ENCODE measurements at places on chromosomes 3 and 15.

GRCh38 chr3:143648708-143649107 is 199.6 kb downstream of the SLC9A9 start:
- DNase-seq = no peak

GRCh38 chr3:117790235-117790987 is 1080.8 kb downstream of the TUSC7 start:
- DNase-seq = no peak

DNA sequence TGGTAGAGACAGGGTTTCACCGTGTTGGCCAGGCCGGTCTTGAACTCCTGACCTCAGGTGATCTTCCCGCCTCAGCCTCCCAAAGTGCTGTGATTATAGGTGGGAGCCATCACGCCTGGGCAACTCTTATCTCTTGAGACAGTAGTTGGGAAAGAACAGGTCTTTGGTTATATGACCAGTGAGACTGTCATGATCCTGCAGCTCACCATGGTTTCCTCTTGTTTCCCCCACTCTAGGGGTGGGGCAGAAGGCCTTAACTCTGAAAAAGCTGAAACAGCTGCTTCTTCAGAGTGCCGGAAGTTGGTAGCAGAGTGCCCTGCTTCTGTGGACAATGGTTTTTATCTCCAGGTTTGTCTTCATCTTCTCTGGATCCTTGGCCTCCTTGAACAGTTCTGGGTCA is 4.7 kb upstream of the TYRO3 start:
- DNase-seq = no peak

DNA sequence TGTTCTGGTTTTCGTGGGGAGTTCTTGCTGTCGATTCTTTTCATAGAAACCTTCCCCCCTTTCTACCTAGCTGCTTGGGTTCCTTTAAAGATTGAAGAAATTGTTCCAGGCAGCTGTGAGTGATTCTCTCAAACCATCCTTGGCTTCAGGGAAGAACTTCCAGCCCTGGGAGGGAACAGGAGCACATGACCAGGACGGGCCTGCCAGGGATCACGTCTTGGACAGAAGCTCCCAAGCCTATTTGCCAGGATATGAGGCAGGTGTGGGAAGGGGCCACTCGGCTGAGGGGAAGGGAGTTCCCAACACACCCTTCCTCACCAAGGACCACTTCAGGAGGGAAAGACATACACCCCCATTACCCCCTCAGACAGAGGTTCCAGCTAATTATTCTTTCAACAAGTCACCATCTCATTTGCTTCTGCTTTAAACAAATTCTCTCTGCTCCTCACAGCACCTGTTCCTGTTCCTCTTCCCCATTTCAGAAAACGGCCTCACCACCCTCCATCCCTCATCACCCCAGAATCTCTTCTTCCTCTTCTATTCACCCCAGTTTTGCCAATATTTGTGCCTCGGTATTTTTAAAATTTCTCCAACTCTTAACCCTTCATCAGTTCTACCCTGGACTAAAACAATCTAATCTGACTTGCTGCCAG is 62.5 kb downstream of the WHAMM start:
- no peak for DNase-seq

- DNase-seq = no peak
Measured at GRCh38 chr3:157652366-157652765, 149.2 kb upstream of the VEPH1 start.

- no peak for DNase-seq
Measured at GRCh38 chr3:65905771-65906170, 132.9 kb downstream of the MAGI1 start.

DNA sequence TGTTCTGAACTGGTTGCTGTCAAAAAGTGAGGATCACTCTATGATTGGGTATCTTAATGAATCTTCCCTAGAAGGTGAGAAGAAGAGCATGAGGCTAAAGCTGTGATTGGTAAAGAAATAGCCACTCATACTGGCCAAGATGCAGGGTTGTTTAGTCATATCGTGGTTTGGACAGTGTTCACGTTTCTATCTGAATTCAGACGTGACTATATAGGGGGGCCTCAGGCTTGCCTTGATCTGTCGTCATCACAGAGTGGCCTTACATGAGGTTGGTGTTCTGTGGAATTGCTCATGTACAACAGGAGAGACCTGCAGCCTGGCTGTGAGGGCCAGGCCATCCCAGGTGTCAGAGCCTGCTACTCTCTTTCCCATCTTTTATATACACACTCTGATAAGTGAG is 12.4 kb downstream of the RTP2 start:
- no peak for DNase-seq

GRCh38 chr3:42051384-42052131 is 39.6 kb upstream of the TRAK1 start:
- no peak for DNase-seq

GRCh38 chr3:169811631-169812331 is 889 bp upstream of the LRRIQ4 start:
- no peak for DNase-seq

- no peak for DNase-seq
Measured at GRCh38 chr15:50247819-50248655, 17.5 kb downstream of the HDC start.

- DNase-seq = no peak
Measured at GRCh38 chr15:75389791-75390382, 21.5 kb upstream of the MAN2C1 start.

- no peak for DNase-seq
Measured at GRCh38 chr15:61880084-61880483, 180.2 kb downstream of the VPS13C start.

GRCh38 chr15:82950746-82951370 is 1.7 kb downstream of the HOMER2 start:
- DNase-seq = no peak

DNA sequence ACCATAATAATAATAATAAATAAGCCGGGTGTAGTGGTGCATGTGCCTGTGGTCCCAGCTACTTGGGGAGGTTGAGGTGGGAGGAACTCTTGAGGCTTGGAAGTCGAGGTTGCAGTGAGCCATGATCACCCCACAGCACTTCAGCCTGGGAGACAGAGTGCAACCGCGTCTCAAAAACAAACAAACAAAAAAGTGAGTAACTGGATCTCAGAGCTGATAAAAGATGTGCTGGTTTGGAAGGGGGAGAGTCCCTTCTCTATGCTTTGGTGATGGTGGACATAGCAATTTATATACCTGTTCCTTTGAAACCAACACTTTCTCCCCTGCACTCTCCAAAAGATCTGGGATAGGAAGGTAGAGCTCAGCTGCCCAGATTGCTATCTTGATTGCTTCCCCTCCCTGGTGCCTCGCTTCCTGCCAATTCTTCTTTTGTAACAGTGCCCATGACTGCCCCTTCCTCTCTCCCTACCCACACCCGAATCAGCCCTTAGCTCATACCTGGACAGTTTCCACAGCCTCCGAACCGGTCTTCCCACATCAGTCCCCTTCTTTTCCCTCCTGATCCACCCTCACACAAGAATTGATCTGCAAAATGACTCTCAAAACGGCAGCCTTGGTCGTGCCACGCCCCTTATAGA is 55.1 kb upstream of the UBE2E1 start:
- DNase-seq = no peak

DNA sequence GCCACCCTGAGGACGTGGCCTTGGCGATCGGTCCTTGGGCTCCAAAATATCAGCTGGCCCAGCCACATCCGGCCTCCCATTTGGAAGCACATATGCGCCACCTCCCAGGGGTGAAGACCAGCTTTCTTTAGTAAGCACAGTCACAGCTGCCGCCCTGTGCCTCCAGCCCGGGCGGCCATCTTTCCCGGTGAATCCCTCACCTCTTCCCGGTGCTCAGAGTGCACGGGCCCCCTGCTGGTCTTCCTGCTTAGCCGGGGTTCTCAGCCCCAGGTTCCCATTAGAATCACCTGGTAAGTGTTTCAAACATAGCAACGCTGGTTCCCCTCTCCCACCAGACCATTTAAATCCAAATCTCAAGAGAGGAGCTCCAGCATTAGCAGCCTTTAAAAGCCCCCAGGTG is 232.2 kb downstream of the VPS13C start:
- no peak for DNase-seq

GRCh38 chr3:50532062-50532705 is 28.8 kb upstream of the CACNA2D2 start:
- no peak for DNase-seq

DNA sequence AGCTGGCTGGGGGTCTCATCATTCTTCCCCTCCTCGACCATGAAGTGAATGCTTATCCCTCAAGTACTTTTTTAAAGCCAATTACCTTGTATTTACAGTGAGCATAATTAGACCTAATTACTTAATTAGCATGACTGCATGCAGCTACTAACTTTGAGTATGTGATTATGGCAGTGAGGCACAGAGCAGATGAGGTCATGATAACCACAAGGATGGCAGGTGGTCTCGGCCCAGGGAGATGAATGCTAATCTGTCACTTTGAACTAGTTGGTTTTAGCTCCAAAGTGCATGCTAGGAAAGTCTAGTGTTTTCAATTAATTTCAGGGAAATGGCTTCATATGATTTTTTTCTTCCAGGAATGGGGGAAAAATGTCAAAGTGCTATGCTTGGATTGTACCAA is 233.8 kb downstream of the NTRK3 start:
- no peak for DNase-seq

GRCh38 chr15:86892774-86893449 is 813.2 kb downstream of the AGBL1 start:
- no peak for DNase-seq

GRCh38 chr3:28936154-28936553 is 344.7 kb upstream of the RBMS3 start:
- no peak for DNase-seq

DNA sequence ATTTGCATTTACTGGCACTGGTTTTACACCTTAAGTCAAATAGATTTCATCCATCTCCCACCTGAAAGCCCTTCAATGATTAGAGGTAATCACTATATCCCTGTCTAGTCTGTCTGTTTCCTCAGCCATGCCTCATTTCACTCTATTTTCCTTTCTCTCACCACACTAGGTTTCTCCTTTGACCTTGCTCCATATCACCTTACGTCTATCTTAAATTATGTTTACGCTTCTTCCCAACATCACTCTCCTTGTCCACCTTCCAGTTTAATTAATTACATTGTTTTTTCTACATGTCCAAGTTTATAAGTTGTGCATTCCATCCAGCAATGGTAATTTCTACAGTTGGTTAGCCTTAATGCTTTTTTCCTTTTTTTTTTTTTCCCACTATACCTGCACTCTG is 396.7 kb upstream of the PDZRN3 start:
- DNase-seq = no peak

GRCh38 chr3:157444797-157445184 is 8.1 kb downstream of the PTX3 start:
- DNase-seq = no peak

DNA sequence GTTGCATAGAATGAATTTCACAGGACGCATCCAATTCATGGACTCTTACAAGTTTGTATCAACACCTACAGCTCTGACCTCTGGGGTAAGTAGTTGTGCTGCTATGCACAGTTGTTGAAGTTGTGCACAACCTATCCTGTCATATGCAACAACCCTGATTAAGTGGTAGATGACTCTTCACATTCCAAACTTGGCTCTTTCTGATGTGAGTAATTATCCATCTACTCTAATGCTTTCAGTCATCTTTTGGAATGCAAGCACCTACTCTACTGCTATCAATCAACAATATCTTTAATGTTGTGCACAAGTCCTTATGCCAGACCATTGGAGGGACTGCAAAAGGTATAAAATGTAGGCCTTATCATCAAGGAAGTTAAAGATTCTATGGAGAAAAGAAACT is 921.4 kb downstream of the MCTP2 start:
- DNase-seq = no peak

DNA sequence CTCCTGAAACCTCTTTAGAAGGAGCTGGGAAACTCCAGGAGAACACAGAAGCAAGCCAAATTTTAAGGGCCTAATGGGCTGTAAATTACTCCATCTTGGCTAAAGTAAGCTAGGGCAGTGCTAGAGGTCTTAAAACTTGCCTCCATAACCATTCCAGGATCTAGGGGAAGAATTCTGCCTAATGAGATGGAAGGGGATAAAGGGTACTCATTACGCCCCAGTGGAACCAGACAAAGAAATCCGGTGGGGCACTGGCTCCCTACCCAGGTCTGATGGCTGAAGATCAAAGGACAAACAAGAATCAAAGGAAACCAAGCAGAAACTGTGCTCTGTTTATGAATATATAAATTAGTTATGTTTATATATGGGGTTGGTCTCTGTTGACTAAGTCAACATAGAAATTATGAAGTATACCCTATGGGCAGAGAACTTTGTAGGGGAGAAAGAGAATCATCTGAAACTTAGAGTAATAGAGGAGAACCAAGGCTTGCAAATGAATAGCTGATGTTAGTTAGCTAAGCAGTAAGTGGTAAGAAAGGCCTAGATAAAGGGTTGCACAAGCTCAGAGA is 57.8 kb downstream of the NCEH1 start:
- no peak for DNase-seq

- no peak for DNase-seq
Measured at GRCh38 chr3:31039145-31039544, 144.7 kb upstream of the GADL1 start.

DNA sequence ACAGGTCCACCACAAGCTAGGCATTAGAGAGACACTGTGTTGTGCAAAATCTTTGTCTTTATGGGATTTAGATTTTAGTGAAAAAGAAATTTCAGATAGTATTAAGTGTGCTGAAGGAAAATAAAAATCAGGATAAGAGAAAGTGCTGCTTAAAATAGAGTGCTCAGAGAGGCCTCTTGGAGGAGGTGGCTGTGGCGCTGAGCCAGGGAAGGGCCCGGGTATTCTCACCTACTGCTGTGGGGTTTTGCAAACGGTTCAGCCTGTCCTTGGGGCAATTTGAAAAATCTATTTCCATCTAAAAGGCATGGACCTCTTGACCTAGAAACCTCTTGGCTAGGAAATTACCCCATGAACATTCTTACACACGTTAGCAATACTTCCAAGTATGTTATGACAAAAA is 267.7 kb downstream of the TJP1 start:
- DNase-seq = no peak

DNA sequence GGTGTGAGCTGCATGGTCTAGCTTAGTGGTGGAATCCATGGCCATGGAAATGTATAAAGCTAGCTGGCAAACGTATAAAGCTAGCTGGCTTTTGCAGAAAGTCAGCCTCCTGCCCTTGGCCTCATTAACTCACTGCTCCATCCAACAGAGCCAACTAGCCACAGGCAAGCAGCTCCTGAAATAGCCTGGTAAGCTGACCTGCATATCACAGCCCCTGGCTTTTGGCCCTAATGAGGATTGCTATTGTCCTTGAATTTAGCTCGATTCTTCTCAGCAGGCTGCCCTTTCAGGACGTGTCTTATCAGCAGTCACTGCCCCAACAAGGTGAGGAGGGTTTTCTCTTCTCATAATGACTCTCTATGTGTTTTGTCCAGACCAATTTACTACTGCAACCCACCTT is 446.8 kb downstream of the WDR72 start:
- no peak for DNase-seq

- no peak for DNase-seq
Measured at GRCh38 chr15:54187325-54187724, 209.1 kb downstream of the UNC13C start.

DNA sequence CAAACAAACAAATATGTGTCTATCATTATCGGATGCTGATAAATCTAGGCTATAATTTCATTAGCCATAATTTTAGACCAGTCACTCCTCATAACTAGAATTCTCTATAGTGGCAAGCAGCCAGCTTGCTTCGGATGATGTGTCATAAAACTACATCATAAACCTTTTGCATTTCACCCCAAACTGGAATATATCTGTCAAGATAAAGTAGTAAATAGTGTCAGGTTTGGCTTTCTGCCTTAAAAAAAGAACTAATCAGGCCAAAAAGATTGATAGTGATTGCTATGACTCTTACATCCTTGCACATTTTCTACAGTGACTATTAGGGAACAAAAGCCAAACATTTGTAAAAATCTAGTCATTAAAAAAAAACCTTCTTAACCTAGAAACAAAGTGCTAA is 51.0 kb downstream of the DPPA2 start:
- no peak for DNase-seq

Data from cortex of kidney (tissue), 1 donor.